ENCODE measurements at places on chromosomes 13 and 19. TPM values are rescaled to one million over a fixed set of nuclear protein-coding genes. Genes with fewer than 3 reads are reported as not detected.

DNA sequence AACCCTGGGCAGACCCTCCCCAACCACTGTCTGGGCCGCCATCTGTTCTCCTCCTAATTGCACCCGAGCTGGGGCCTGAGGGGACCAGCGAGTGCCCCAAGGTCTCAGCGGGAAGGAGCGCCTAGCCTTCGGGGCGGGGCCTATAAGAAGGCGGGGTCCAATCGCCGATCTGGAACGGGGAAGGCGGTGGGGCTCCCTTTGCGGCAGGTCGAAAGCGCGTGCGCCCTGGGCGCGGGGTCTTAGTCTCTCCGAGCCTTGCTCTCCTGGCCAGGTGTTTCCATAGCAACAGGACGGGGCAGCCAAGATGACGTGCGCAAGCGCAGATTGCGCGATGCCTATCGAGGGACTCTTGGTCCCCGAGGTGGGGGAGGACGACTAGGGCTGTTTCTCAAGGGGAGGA is 2.8 kb downstream of the MAST1 start:
- no peak for DNase-seq

DNA sequence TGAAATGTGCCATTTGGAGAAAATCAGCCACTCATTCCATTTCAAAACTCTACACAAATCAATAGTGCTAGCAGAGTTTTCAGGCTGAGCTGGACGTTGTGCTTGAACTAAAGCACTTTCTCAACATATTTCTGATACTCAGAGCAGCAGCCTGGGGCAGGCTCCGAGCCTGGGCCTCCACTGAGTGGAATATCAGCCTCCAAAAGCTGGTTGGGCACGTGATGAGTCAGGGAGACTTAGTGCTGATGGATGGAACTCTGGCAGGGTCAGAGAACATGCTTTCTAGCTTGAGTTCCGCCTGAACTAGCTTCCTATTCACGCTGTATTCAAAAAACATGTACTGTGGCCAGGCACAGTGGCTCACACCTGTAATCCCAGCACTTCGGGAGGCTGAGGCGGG is 85.8 kb upstream of the PCDH8 start:
- no peak for DNase-seq

PGLYRP2 gene
- total RNA-seq, result not detected

GRCh38 chr13:44135566-44135965 is 238.1 kb upstream of the SERP2 start:
- no peak for DNase-seq

PSG5 gene
- not detected for total RNA-seq

WTIP gene
- total RNA-seq, result 21.8 TPM

SEMA6B gene
- 16.7 TPM for total RNA-seq

DNA sequence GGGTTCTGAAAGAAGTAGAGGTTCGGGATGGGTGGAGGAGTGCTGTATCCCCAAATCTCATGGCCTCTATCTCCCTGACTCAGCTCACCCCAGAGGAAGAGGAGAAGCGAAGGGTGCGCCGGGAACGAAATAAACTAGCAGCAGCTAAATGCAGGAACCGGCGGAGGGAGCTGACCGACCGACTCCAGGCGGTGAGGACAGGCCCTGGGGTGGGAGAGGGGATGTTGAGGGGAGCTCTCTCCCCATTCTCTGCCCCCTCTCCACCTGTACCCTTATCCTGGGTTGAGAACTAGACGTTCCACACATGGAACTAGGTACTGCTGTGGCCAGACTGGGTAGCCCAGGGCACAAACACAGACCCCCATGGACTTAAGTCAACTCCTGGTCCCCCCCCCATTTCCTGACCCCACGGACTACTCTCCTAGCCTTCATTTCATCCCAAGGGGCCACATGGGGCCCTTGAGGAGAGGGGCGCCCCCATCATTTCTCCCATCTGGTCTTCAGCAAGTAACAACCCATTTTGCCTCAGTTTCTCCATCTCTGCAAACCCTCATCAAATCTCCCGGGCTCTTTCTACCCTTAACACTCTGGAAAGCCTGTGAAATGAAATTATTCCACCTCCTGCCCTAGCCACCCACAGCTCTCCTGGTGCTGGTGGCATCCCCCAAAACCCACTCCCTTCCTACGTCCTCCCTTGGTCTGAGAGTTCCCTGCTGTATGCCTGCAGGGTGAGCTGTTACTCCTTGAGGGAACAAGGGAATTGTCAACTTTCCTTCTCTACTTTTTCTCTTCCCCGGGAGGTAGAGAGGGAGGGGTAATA is 3.5 kb downstream of the FOSB start:
- no peak for DNase-seq

GRCh38 chr13:27549406-27549981 is 70.8 kb downstream of the LNX2 start:
- no peak for DNase-seq

FAM83E gene
- total RNA-seq, result not detected

Data from Right ventricle myocardium inferior (tissue), 1 donor.